ENCODE measurements at places on chromosomes 1 and 21.

DNA sequence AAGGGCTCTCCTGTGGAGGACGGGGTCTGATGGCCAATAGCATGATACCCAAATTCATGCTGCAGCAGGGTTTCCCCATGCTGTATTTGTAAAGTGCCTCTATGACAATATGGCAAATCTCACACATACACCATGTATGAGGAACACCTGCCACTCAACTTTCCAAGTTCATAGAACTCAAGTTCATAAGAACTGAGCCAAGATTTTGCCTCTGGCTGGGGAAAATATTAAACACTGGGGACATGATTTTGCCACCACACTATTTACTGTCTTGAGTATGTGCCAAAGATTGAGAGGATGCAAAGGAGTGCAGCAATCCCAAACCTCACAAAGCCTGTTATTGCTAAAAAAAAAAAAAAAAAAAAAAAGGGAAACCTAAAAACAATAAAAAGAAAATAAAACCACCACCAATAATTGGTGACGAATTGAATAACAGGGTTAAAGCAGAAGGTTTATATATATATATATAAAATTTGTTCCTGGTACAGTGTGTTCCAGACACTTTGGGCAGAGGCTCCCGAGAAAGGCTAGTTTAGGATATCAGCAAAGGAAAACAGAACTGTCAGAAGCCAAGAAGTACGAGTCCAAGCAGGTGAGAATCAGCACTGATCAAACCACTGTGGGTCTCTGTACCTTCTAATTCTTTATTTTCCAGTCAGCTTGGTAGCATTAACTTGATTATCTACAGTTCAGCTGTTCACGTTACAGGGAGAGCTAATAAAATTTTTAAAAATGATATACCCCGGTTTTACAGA is 24.3 kb downstream of the ZBTB21 start:
- no peak for DNase-seq

DNA sequence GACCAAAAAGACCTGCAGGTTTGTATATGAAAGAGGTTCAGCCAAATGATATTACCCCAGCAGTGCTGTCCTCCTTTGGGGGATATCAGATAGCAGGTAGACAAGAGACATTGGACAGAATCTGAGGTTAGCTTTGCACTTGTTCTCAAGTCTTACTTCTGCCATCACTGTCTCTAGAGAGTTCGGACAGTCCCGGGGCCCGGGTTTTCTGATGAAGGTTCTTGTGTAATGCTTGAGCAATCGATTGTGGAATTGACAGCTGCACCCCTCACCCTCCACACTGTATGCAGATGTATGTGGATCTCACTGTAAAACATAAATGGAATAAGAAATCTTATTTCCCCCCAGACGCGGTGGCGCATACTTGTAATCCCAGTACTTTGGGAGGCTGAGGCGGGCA is 56.2 kb upstream of the MORC3 start:
- no peak for DNase-seq

DNA sequence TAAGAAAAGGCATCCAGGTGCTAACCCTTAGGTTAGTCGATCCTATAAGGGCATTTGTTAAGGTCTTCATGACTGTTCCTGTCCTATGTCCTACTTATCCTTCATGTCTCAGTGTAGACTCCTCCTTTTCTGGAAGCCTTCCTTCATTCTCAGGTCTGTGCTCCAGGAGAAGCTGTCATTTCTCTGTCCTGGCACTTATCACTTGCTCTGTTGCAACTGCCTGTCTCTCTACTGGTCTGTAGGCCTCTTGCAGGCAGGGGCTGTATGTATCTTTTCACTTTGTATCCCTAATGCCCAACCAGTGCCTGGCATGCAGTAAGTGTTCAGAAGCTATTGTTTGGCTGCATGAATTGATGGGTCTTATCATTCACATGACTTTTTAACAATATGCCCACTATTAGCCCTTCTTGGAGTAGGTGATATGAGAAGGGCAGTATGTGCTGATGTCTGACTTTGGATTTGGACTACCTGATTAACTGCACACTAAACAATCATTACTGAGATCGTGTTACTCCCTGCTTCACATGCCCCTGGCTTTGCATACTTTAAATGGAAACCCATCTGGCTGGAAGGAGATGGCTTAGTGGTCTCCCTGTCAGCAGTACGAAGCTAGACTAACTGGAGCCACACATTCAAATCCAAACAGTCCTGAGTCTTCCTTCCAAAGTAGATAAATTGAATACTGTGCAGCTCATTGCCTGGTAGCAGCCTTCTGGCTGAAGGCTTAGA is 88.8 kb downstream of the RGL1 start:
- DNase-seq: no peak

GRCh38 chr1:2928366-2929325 is 92.6 kb upstream of the ACTRT2 start:
- no peak for DNase-seq

- DNase-seq: no peak
These were observed 35.5 kb downstream of the PLA2G4A start for GRCh38 chr1:186864296-186864695.
